ENCODE measurements at places on chromosomes 16 and 17.

DNA sequence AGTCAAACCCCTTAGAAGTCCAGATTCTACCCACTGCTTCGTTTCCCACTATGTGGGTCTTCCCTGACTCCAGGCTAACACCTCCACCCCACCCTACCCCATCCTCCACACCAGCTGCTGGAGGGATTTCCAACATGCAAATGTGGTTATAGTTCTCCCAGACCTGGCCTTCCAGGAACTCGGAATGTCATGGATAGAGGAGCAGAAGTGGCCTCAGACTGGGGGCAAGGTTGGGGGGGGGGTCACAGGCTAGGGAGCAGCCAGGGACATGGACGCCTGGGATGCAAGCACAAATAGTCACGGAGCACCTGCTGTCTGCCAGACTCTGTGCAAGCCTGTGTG, 2.0 kb downstream of the CAMKK1 start:
- no peak for DNase-seq

DNA sequence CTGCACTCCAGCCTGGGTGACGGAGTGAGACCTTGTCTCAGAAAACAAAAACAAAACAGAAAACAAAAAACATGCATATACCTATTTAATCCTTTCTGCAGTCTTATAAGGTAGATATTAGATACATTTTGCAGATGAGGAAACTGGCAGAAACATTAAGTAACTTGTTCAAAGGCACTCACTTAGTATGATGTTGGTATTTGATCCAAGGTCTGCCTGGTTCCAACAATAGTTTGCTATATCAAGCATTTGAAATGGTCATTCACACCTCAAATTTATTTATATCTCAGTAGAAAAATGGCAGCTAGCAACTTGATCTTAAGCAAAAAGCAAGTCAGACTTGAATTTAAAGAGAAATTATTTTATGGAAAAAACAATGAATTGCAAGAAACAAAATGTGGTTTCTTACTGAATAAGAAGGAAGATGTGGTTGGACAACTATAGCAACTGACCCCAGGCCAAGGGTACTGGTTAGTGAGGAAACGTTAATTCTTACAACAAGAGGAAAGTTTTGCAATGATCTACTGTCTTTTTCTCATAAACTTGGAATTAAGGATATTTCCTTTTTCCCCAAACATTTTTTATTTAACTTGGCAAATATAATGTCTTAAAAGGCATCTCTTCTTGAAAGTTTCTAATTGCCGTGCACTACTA, 19.7 kb downstream of the DHRS7B start:
- DNase-seq: no peak

- DNase-seq: no peak
These were observed 239.8 kb downstream of the CHD9NB start for GRCh38 chr16:52812678-52813556.

DNA sequence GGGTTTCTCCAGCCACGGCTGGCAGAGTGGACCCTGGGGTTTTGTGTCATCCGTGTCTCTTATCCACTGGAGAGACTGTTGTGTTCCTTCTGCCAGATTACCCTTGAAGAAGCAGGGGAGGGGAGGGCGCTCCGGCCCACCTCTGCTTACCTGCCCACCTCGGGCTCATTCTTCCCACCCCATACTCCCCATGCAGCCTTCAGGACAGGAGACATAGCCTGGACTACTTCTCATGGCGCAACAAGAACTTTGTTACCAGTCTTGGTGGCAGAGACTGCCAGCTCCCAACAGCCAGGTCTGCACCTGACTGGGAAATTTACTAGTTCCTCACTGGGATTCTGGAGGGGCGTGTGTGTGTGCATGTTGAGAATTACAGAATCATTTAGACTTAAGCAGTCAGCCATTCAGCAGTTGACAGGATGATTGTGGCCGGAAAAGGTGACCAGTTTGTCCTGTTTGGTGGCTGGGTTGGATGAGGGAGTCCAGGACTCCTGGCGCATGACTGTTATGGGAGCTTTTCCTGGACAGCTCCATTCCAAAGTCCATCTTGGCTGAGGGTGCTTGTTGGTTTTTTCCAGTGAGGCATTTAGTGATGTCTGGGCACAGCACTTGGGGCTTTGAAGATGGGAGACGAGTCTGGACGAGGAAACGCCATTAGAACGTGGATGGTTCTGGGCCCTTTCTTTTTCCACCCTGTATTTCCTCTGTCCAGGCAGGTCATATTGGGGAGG, 8.7 kb downstream of the GSE1 start:
- no peak for DNase-seq

- DNase-seq: no peak
These were observed 206.9 kb upstream of the CACNG5 start for GRCh38 chr17:66627985-66628384.

DNA sequence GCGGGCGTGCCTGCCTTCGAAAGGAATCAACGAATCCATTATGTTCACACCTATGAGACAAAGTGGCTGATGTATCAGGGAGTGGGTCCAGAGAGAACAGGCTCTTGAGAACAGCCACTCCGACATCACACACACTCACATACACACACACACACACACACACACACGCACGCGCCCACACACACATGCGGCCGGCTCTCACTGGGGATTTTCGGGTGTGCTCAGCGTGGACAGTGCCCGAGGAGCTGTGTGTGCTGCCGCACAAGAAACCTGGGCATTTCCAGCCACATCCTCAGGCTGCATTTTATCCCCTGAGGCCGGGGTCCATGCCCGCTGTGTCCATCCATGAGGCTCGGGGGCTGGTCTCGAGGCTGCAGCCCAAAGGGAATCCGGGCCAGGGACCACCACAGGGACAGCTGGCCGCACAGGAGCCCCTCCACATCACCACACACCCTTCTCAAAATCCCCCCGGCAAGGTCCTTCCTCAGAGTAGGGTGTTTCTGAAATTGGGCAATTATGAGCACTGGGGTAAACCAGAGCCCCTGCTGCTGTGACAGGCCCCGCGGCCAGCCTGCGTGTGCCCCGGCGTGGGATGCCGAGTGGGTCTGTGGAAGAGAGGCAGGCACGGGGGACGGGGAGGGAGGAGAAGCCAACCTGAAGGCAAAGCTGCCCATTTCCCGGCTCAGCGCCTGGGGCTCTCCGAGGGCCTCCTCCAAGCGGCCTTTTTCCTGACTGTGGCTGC, 24.8 kb downstream of the MRM3 start:
- no peak for DNase-seq

- DNase-seq: no peak
These were observed 259.9 kb downstream of the IRF8 start for GRCh38 chr16:86158688-86159360.

DNA sequence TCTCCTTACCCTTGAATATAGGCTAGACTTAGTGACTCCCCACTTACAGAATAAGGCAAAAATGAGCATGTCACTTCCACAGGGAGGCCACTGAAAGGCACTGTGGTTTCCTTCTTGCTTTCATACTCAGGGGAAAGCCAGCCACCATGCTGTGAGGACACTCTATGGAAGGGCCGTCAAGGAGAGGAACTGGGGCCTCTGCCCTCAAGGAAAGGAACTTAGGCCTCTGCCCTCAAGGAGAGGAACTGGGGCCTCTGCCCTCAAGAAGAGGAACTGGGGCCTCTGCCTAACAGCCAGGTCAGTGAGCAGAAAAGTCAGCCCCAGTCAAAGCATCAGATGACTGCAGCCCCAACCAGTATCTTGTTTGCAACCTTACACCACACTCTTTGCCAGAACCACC, 30.1 kb downstream of the VPS35 start:
- DNase-seq: no peak

- no peak for DNase-seq
These were observed 19.1 kb downstream of the ABCC3 start for GRCh38 chr17:50653738-50654137.

- DNase-seq: no peak
These were observed 22.9 kb downstream of the PRR11 start for GRCh38 chr17:59178266-59178985.

GRCh38 chr17:60598001-60598736, 1.8 kb upstream of the PPM1D start:
- no peak for DNase-seq

DNA sequence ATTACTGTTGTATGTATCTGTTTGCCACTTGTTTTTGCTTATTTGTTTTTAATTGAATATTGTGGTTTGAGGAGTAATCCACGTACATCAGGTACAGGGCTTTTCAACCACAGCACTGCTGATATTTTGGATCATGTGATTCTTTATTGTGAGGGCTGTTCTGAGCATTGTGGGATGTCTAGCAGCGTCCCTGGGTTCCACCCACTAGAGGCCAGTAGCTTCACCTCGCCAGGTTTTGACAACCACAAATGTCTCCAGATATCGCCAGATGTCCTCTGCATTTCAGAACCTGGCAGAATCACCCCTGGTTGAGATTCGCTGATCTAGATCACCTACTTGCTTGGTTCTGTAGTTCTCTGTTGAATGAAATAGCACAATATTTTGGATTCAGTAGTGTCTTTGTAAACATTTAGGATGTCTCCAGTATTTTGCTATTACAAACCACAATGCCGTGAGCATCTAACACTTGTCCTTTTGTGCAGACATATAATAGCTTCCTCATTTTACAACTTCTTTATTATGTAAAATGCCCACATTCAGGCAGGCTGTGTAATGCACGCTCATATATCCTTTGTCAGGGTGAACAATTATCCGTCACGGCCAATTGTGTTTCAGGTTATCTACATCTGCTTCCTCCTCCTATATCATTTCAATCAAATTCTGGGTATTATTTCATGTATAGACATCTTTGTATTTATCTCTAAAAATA, 380.3 kb downstream of the SNX29 start:
- DNase-seq: no peak

DNA sequence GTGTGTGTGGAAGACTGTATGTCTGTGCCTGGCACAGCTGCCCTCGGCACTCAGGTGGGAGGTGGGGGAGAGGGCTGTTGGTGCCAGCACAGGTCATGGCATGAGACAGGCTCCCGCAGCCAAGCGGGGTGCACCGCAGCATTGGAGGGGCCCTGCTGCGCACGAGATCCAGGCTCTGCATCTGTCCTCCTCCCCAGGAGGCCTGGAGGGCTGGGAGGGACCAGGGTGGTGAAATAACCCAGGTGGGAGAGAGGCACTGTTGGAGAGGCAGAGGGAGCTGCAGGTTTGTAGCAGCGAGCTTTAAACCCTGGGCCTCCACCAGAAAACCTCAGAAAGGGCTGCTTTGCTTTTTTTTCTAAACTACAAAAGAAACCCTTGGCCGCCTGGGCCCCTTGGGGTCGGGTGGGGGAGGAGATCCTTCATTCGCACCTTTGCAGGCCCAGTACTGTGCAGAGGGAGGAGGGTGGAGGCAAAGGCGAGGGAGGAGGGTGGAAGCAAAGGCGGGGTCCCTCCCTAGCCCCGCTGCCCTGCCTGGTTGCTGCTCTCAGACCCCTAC, 241.7 kb downstream of the SEC14L1 start:
- DNase-seq: no peak

DNA sequence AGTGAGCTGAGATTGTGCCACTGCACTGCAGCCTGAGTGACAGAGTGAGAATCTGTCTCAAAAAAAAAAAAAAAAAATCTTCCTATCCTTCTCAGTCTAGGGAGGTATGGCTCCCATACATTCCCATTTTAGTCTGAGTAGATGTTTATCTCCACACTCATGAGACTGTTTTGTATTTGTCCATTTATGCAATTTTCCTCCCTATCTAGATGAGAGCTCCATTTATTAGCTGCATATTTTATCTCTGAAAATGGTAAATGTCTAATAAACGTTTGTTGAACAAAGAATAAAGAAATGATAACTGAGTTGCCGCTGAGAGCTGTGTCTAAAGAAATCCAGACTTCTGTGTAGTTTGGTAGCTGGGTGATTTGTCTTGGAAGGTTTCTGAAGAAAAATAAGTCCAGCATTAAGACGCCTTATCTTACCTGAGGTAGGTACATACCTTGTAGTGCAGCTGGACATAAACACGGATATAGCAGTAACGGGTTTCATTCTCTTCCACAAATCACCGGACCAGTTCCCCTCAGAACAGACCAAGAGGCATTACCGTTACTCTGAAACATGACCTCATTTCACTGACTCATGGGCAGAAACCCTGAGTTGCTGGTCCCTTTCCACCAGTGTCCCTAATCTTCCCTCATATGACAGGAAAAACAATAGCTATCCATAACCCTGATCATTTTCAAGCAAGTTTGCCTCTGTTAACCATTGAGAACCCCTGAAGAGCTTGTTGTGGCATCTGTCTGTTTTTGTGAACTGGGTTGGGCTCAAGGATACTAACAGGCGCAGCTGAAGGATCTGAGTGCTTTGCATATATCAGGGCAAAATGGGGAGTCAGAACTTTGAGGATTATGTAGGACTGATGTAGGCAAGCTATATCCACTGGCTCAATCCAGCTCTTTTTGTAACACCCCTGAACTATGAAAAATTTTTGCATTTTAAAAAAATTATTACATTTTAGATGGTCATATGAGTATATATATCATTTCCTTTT, 177.4 kb upstream of the XYLT1 start:
- DNase-seq: no peak

DNA sequence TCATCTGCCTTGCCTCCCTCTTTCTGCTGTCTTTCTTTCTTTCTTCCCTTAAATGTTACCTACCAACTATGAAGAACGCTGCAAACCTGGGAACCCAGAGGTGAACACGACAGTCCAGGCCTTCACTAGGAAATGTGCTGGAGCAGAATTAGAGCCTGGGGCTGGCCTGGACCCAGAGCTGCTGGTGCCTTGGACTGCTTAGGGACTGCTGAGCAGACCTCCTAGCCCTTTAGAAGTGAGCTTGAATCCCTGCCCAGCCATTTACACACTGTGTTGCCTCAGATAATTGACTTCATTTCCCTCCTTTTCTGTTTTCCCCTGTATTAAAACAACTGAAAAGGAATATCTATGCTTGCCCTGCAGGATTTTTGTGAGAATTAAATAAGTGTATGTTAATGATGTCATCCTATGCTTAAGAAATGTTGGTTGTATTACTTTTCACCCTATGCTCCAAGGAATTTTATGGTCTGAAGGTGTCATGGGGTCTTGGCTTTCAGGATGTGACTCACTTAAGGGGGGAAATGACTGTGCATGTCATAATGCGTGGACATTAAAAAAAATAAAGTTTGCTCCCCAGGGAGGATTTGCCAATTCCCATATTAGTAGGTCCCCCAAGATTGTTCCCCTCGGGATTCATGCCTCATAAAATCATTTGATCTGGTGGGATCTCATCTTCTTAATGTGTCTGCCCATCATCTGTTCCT, 11.5 kb downstream of the CDH13 start:
- DNase-seq: no peak

GRCh38 chr16:54405478-54405877, 118.9 kb upstream of the IRX3 start:
- DNase-seq: no peak

GRCh38 chr17:75367312-75367711, 38.2 kb downstream of the GRB2 start:
- no peak for DNase-seq

- DNase-seq: no peak
These were observed 619 bp upstream of the TMEM92 start for GRCh38 chr17:50273654-50274040.

DNA sequence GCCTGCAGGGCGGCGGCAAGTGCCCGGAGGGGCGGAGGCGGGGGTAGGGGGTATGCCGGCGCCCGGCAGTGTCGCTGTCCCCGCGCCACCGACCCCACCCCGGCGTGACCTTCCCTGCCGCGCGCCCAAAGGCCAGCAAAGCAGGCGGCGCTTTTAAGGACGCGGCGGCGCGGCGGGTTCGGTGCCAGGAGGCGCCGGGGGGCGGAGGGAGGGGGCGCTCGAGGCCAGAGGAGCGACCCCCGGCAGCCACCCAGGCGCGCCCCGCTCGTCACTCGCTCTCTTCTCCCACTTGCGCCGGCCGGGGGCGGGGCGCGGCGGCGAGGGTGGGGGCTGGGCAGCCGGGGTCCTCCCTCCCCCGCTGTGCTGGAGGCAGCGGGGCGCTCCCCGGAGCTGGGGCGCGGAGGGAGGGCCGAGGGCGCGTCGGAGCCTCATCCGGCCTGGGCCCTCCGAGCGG, 8.6 kb upstream of the BAHCC1 start:
- no peak for DNase-seq
